ENCODE measurements at places on chromosomes 11 and 22.

DNA sequence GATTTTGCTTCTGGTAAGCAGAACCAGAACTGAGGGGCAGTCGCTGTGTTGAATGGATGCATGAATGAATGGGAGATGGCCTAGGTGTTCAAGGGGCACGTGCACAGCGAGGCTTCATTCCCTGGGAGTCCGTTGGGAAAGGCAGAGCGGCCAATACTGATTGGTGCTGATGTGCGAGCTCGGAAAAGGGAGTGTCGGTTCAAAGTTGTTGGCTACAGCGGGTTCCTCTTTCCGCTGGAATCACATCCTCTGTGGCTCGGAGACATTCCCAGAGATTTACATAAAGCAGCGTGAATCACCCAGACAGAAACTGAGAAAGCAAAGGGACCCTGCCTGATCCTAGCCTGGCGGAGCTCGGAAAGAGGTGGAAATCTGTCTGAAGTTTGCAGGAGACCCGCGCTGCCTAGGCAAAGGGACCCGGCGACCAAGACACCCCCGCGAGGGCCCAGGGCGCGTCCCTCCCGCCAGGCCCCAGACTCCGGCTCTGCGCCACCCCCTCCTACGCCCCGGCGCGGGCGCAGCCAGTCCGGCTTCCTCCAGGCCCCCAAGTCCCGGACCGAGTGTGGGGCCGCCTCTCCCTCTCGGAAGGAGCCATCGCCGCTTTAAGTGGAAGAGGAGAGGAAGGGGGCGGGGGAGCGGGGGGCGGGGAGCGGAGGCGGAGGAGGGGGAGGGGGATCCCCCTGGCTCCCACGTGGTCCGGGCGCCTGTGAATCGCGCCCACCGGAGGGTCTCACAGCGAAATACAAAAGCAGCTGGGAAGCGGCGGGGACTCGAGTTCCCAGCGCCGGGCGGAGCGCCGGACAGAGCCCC lies at the start of gene FJX1:
Gene FJX1, plus strand, starts transcription at position 774 of the 810 bp plus-strand sequence. CDS start 177 bp downstream, outside the sequence.
- DNase-seq, result no peak

GRCh38 chr11:12117611-12118010 lies 7.2 kb downstream of the MICAL2 start:
- DNase-seq, result no peak

- DNase-seq, result no peak
Measured at GRCh38 chr11:34653031-34653430, 32.1 kb downstream of the EHF start.

- DNase-seq, result no peak
Measured at GRCh38 chr11:13550761-13551160, 55.0 kb upstream of the PTH start.
